ENCODE measurements at places on chromosomes 1 and 21.

GRCh38 chr1:213371847-213372619 lies 321.0 kb downstream of the RPS6KC1 start:
- DNase-seq: no peak

DNA sequence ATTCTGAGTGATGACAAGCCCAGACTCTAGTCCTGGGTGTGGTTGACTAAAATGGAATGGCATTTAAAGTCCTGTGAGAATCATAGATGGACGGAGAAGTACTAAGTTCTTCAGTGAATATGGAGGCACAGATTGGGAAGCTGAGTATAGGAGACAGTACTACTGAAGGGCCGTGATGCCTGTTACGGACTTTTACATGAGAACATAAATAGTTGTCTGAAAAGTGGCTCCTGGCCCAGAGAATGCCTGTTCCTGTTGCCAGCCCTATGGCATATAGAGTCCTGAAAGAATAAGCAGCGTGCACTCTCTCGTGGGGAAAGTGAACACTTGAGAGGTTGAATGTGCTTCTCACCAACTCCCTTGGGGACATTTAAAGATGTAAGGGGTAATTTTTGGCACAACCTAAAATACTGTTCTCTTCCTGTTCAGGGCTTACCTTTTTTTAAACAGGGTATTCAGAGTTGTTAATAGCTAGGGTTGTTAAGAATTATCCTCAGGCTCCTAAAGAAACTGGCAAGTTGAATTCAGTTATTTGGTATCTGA lies 20.4 kb downstream of the CCT8 start:
- no peak for DNase-seq

GRCh38 chr1:3219791-3220467 lies 150.9 kb downstream of the PRDM16 start:
- no peak for DNase-seq

DNA sequence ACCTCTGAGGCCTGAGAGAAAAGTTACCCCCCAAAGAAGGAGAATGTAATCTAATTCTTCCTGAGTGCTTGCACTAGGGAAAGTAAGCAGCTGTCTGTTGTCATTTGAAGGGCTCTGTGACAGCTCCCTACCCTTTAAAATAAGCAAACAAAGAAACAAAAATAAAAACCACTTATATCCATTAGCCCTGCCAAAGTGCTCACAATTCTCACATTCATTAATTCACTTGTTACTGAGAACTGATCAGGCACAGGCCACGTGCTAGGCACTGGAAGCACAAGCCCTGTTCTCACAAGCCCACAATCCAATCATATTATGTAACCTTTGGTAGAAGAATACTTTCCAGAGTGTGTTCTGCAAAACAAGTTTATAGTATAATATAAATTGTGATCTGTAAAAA lies 199.4 kb downstream of the ZC3H11B start:
- no peak for DNase-seq

GRCh38 chr1:181658581-181658980 lies 175.3 kb downstream of the CACNA1E start:
- DNase-seq: no peak

DNA sequence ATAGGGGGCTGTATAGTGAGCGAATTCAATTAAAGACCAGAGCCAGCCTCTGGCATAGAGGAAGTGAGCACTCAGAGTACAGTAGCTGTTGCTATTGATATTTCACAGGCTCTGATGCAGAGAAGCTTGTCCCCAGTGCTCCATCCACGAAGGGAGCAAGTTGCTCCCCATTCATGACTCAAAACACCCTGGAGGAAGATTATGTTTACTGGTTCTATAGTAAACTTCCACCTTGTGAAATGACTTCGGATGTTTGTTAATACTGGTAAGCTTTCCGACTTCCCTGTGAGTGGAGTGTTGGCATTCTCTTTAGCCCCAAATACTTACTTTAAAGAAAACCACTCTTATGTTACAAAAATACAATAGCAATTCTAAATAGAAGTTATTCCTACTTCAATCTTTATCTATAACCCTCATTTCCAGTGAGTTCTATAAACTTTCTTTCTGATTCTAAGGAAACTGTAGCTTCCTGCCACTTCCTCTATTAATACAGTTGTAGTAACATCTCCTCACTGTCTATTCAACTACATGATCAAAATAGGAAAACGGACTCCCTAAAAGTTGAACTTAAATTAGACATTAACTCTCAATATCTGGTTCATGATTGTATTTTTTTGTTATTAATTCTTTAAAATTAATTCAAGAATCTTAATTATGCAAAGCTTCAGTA lies 46.4 kb downstream of the ZNF281 start:
- DNase-seq: no peak

GRCh38 chr21:34091032-34091431 lies 17.7 kb downstream of the MRPS6 start:
- no peak for DNase-seq

GRCh38 chr1:244200596-244200995 lies 149.5 kb downstream of the ZBTB18 start:
- DNase-seq: no peak

- DNase-seq: no peak
These were observed 3.3 kb downstream of the TXNIP start for GRCh38 chr1:145992958-145993617.

- no peak for DNase-seq
These were observed 99.5 kb downstream of the C4BPA start for GRCh38 chr1:207203541-207203940.

DNA sequence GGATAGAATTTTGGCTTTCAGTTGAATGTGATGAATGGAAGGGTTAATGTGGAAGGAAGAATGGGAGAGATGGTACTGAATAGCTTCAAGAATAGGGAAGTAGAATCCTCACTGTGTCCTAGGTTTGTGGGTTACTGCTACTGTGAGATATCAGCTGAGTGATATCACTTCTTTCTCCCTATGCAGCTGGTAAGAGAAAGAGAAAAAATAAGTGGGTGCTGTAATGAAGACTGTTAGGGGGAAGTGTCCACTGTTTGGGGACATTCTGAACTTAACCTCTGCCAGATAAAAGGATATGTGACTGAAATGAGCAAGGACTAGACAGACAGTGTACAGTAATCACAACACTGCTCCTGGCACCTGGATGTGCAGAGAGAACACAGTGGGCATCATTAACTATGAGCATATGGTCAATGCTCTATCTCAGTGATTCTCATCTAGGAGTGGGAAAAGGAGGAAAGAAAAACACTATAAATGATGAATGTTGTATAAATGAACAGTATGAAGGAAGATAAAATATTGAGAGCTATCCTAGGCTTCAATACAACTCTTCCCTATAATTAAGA lies 25.6 kb upstream of the MOB3C start:
- DNase-seq: no peak

GRCh38 chr1:220353229-220354012 lies 81.2 kb upstream of the RAB3GAP2 start:
- DNase-seq: no peak

GRCh38 chr1:168091063-168091462 lies 45.7 kb downstream of the GPR161 start:
- DNase-seq: no peak

DNA sequence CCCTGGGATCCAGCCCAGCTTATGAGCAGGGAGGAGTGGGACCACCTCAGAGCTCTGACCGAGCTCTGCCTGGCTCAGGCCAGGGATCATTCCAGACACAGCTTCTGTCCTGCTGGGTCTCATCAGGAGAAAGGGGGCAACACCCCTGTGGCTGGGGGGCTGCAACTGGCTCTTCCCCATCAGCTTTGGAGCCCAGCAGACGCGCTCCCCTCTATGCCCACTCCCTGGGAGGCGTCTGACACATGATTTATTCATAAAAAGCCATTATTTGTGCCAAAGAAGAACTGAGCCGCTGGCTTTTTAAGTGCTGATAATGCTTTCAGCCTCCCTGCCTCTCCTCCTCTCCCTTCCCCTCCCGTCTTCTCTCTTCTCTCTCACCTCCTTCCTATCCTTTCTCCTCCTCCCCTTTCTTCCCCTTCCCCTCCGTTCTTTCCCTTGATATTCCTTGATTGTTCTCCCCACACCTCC lies 25.0 kb downstream of the FOXO6 start:
- no peak for DNase-seq

- peak; percentile 7 for DNase-seq
These were observed 578.5 kb downstream of the USP25 start for GRCh38 chr21:16308269-16308668.

GRCh38 chr1:110187139-110187890 lies 22.8 kb upstream of the KCNC4 start:
- peak; percentile 37 for DNase-seq

DNA sequence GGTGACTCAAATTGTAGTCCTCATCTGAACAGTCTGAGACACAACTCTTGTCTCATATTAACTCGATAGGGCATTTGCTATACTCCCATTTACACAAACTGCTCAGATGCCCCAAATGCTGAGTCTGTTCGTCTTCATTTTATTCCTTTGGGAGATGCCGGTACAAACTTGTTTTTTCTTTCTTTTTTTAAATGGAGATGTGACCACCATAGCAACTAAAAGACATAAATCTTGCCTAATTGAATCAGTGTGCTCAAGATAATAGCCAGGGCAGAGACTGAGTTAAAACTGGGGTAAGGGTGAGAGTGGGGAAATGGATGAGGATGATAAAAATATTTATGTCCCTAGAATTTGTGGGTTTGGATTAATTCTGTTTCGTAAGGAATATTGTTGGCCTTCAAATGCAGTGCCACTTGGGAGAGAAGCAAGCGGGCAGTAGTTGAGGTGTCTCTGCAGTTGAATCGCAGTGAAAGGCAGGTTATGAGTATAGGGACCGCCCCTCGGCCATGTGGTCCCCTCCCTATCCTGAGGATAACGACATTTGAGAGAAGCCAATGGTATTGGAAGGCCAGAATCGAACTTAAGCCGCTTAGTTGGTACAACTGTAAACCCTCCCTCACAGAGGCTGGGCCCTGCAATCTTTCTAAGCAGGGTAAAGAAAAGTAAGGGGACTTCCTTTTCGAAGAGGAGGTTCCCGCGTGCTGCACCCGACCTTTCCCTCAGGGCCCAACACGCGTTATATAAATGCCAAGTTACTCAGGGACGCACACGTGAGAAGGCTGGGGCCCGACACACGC lies 859 bp upstream of the LRRC8B start:
- DNase-seq: no peak
